T-helper 22 cell (primary cell): ENCODE measurements at places on chromosomes 1 and 21.

DNA sequence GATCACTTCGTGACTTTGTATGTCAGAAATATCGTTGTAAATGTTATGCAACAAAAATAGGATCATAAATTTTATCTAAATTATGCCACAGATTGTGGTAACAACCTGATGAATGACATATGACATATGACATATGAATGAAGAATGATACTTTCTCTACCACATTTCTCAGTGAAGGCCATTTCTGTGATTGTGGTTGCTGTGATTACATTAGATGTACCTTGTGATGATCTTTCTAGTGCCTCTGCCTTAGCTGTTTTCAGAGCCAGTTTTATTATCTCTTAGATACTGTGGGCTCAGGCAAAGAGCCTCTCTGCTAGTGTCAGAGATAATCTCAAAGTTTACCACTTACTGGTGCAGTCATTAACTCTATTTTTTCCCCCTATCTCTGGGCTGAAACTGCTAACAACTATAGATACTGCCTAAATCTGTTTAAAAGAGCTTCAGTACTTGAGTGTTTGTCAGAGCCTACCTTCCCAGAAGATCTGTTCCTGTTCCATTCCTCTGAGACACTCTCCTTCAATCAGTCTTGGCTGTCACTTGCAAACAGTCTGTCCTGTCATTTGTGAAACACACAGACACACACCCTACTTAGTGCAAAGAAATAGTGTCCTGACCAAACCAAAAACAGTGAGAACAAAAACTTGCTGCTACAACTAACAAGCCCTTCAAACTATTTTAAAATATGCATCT, 55.5 kb downstream of the HMCN1 start:
- no peak for DNase-seq

DNA sequence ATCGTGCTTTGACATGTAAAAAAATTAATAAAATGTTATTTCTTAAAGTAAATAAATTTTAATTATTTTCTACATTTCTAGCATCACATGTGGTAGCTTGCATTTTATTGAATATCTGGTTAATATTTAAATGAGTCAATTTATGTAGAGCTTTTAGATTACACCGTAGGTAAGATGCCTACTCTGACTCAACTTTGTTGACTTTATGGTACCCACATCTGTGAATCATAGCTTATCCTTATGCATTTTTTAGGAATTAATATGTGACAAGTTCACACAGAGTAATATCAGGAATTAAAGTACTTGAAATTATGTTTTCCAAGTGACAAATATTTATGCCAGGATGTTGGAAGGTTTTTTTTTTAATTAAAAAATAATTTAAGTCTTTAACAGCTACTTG, 120.7 kb downstream of the LEPR start:
- DNase-seq: no peak

DNA sequence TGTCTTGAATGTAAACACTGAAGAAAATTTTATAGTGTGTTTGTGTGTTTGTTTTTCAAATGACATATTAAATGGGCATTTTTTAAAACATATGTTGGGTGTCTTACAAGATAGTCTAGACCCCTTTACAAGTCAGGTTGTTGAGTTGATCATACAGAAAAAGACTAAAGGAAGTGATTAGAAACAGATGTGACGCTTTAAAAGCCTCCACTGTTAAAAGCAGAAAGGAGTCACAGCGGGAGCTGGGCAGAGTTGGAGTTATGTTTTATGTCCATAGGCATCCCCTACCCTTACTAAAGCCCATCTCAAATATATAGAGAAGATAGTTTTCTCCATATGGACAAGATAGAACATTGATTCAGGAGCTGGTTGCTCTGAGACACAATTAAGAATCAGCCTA, 393.9 kb downstream of the PLPP3 start:
- no peak for DNase-seq

DNA sequence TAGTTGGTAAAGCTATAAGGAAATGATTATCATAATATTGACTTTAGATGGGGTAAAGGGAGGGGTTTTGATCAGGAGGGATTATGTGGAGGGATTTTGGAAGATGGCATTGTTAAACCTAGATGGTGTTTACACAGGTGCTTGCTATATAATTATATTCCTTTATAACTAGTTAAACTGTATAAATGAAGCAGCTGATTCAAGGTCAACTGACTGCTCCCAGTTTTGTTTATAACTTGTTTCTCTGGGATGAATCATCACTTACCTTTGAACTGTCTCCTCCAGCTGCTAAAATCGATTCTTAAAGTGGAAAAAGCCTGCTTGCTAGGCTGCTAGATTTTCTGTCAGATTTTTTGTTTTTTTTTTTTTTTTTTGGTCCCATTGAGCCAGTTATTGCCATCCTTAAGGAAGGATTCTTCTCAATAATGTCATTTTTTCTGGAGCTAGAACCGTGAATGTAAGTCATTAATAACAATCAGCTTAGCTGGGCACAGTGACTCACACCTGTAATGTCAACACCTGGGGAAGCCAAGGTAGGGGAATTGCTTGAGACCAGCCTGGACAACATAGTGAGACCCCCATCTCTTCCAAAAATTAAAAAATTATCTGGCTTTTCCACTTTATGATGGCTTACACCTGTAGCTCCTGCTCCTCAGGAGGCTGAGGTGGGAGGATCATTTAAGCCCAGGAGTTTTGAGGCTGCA, 153.2 kb downstream of the PIK3R3 start:
- no peak for DNase-seq

DNA sequence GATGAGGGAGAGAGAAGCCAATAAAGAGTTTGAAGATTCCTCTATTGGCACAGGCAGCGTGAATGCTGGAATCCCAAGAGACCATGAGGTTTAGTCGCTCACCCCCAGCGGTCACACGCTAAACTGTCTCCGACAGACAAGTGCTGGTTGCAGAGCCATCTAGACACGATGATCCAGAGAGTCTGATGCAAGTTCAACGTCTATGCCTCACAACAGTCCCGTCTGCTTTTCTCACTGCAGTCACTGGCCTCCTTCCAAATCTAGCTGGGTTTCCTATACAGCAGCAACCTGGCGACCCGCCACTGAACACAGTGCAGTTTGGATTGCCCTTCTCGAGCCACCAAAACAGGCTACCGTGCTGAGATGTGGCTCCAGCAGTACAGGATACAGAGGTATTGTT, 98.6 kb upstream of the KRTAP19-8 start:
- DNase-seq: no peak

- no peak for DNase-seq
Measured at GRCh38 chr1:58033311-58033710, 513.2 kb downstream of the OMA1 start.

- DNase-seq: no peak
Measured at GRCh38 chr1:231918239-231919015, 291.8 kb downstream of the DISC1 start.

- no peak for DNase-seq
Measured at GRCh38 chr1:107622535-107622934, 342.4 kb downstream of the VAV3 start.

GRCh38 chr21:15408089-15408488, 321.7 kb upstream of the USP25 start:
- DNase-seq: no peak

GRCh38 chr1:29456685-29457435, 220.5 kb downstream of the PTPRU start:
- DNase-seq: no peak

DNA sequence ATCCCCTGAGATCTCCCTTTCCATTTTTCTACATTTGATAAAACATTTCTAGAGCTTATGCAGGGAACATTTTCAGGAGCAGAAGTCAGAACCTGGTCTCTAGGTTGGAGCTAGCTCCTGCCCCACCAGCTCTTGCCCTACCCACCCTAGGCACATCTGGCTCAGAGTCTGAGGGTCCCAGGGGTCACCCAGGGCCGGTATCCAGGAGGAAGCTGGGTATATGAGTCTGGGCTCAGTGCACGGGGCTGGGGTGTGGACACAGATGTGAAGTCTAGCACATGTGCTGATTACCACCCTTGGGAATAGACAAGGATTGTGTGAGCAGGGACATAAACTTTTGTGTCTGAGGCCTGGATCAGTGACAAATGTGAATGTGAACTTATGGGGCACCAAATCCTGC, 95.4 kb downstream of the MATN1 start:
- no peak for DNase-seq

GRCh38 chr1:35568975-35569395, 4.1 kb upstream of the TFAP2E start:
- no peak for DNase-seq

DNA sequence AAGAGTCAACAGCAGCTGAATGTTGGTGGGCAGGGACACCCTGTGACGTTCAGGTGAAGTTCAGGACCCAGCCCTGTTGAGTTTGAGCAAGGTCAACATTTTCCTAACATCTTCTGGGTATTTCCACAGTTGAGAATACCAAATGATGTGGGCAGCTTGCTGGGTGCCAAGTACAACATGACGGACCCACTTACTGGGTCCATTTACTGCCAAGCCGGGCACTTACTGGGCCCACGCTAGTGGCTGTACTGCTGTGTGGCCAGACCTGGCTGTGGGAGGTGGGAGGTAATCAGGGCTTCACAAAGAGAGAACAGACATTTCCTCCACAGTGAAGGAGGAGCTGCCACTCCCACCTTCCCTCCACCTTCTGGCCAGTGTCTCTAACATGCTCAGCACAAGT, 99.2 kb downstream of the PSMG1 start:
- no peak for DNase-seq

DNA sequence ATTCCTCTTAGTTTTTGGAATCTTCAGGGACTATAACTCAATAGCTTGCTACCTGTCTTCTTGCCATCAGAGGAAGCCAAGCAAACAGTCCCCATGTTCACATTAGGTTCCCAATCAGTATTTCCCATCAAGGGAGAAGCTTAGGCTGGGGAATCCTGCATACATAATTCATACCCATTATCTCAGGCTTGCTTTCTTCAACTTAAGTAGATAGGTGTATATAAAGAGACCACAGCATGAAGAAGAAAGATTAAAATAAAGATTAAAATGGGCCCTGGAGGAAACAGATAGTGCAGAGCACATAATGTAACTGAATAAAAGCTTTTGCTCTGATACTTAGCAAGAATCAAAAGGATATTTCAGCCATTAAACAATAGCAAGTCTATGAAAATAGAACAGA, 29.0 kb upstream of the KCNK1 start:
- DNase-seq: no peak

DNA sequence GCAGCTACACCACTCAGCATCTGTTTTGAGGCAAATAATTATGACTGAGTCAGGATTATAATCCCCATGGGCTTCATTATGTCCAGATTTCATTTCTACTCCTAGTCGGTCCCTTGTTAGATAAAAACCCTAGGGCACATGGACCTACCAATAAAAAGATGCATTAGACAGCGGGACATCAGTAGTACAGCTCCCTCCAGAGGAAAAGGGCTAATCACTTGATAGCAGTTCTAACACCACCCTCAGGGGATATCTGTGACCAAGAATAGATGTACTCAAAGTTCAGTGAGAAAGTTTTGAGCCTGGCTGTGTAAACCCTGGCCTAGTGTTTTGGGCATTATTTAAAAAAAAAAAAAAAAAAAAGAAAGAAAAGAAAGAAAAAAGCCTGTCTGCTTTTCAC, 10.0 kb downstream of the GJA8 start:
- no peak for DNase-seq

- no peak for DNase-seq
Measured at GRCh38 chr1:220579317-220579716, 51.4 kb downstream of the MARK1 start.

GRCh38 chr1:65360648-65361047, 51.3 kb downstream of the DNAJC6 start:
- DNase-seq: no peak

DNA sequence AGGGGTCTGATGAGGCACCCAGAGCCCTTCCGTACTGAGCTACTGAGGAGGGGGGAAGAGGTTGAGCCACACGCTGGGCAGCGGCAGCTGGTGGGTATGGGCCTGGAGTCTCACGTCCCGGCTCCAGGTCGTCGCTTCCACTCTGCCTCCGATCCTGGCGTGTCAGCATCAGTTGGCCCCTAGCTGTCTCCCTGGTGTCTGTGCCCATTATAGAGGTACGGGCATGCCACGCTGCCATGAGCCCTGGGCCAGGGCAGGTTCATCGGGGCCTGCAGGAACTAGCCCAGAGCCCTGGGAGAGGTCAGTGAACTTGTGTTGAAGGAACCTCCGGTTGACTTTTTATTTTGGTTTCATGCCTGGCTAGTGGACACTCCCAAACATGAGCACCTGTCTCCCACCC, 18.2 kb downstream of the COQ8A start:
- DNase-seq: no peak

GRCh38 chr21:45555557-45556301, 13.5 kb upstream of the SLC19A1 start:
- DNase-seq: peak; percentile 26

DNA sequence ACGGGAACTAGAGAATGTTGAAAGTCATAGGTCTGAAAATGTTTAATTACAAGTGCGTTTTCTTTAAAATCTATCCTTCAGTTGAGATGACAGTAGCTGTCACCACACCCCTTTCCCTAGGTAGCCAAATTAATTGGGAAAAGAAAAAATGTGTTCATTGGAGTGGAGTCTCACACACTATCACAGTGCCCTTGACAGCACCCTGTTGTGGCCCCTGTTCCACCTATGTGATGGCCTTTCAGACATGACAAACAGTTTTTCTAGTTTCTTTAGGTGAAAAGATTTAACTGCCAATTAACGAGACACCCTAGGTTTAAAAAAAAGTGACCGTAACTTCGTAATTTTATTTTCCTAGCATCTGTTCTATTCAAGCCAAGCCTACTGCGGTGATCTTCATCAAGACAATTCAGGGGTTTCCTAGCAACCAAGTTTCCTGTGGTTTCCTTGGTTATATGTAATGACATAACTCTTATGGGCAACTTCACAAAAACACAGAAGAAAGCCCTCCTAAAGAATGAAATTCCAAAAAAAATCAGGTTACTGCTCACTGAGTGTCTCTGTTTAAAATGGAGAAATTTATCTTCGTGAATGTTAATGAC, 298.3 kb downstream of the PDE4B start:
- no peak for DNase-seq

GRCh38 chr1:220843481-220844011, 35.7 kb upstream of the HLX start:
- DNase-seq: no peak

- DNase-seq: no peak
Measured at GRCh38 chr21:44353191-44353970, at the start of gene TRPM2. TSS of gene TRPM2 (plus strand) at chr21:44353621. CDS start at chr21:44353701, 80 bp downstream.

GRCh38 chr21:27450216-27450615, 483.3 kb upstream of the ADAMTS5 start:
- no peak for DNase-seq
